ENCODE measurements at places on chromosomes 4 and X.

GRCh38 chr4:1664141-1664540, 20.0 kb downstream of the FAM53A start:
- no peak for DNase-seq

DNA sequence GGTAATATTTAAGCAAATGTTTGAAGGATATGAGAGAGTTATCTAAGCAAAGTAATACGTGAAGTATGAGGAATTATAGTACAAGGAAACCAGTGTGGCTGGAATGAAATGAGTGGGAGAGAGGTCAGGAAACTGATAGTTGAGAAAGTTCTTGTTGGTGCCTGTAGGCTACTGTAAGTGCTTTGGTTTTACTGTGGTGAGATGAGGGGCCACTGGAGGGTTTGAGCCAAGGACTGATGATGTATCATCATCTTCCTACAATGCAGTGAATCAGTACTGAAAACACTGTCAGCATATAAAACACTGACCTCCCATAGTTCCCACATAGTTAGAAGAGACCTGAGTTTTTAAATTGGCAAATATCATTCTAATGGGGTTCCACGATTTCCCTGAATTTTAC, 367.5 kb upstream of the CTSO start:
- no peak for DNase-seq

DNA sequence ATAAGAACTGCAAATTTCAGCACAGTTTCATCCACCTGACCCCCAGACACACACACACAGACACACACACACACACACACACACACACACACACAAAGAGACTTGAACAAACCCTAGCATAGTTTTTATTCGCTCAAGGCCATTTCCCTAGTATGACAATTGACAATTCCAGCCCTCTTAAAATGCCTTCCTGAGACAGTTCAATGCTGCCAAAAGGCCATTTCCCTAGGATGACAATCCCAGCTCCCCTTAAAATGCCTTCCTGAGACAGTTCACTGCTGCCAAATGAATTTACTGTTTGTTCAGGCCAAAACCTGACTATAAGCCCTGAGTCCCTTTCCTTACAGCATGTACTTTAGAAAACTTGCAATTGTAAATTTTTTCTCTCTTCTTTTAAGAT, 259.5 kb upstream of the SLC7A11 start:
- no peak for DNase-seq

DNA sequence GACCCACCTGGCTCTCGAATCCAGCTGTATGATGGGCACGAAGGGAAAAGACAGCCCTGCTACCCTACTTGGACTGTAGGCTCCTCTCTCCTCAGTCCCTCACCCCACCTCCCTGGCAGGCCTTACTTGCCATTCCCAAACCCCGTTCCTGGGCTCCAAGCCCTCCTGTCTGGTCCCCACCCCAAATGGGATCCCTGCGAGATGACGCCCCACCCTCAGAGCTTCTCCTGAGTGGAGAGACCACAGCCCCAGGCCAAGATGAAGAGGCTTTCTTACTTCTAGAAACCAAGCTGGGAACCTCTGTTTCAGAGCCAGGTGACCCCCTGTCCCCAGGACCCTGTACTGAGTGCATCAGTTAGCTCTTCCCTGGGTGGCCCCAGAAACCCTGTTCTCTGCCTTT, 4.5 kb downstream of the NALF2 start:
- DNase-seq: no peak

DNA sequence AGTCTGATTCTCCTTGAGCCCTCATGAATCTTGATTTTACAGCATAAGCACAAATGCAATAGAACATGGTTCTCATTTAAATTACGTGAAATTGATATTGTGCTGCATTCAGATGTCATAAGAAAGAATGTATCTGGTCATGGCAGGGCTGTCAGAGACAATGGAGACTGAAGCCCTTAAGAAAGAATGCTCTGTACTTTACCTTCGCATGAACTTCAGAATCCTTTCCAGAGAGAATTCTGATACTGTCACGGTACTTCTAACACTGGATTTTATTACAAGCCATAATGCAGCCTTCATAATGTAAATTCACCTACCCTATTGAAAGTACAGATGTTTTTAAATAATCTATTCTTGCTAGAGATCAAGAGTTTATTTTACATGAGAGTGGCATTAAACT, 677.9 kb upstream of the ADGRL3 start:
- DNase-seq: no peak

DNA sequence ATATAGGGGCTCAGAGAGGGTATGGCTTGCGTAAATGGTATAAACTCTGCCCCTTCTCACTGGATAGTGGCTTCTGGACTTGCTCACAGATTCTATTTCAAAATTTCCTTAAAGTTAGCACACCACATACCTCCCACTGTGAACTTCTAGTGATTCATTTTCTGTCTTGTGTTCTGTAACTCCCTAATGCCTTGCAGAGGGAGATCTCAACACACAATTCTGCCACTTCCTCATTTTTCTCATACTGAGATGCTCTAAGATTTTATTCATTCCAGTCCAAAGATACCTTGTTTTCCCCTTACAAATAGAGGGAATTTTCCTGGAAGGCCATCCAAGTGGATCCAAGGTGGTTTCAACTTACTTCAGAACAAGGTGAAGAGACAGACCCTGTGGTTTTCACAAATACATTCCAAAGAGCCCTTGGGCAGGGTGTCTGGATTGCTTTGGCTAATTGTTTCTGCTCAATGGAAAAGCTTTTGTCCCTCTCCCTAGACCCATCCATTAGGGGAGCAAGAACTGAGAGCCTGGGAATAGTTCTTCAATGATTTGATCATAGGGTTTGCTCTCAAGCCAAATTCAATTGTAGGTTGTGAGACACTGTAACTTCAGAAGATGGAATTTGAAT, 52.1 kb upstream of the CAPN6 start:
- DNase-seq: no peak

DNA sequence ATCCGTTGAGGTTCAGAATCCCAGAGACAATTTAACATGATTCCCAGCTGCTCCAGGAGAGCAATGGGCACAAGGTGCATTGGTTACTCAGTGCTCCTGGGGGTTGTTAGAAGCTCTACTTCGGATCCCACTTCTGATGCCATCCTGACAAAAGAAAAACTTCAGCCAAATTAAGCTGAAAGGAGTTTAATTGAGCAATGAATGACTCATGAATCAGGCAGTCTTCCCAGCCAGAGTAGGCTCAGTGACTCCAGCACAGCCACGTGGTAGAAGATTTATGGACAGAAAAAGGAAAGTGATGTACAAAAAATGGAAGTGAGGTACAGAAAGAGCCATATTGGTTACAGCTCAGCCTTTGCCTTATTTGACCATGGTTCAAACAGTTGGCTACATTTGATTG, 95.7 kb downstream of the PWWP3B start:
- no peak for DNase-seq

- DNase-seq: no peak
Measured at GRCh38 chrX:18946157-18946556, 37.8 kb downstream of the PHKA2 start.

DNA sequence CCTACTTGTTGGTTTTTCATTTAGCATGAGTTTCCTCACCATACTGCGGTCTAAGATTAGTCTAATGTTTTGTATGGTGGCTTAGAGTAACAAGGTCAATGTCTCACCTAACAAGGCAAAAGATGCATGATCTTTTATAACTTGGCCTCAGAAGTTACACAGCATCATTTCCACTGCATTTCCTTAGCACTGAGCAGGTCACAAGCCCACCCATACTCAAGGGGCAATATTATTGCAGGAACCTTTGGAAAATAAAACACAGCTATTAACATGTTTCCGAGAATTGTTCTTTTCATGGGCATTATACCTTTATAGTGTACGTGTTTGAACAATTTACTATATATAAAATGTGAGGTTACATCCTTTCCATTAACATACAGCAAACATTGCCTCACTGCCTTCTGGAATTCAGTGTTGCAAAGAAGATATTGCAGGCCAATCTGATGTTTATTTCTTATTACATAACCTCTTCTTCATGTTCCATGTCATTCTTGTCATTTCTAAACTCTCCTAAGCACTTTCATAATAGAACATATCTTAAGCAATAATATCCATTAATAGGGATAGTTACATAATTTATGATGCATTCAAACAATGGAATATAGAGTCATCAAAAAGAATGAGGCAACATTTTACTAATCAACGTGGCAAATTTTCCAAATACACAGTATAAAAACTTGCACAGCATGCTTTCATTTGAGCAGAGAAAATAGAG, 153.8 kb downstream of the AREG start:
- no peak for DNase-seq

DNA sequence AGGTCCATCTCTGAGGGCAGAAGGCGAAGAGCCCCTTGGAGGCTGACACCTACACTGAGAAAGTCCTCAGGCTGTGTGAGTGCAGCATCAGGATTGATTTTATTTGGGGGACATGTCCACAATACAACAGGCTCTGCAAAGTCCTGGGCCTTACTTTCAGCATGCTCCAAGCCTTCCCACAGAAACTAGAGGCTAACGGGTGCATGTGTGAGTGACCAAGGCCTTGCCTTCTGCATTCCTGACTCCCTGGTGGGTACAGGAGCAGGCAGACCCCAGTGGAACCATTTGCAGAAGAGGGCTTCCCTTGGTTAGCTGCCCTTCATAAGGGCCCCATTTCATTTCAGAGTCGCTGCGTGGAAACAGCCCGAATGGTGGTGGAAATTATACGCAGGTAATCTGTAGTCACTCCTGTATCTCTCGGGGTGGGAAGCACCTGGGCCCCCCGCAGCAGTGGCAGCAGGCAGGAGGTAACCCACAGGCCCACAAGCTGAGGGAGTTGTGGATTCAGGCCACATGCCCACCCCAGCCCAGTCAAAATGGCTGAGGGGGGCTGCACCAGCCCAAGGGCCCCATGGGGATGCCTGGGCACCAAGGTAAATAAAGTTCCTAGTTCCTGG, 37.7 kb downstream of the NSG1 start:
- DNase-seq: no peak

DNA sequence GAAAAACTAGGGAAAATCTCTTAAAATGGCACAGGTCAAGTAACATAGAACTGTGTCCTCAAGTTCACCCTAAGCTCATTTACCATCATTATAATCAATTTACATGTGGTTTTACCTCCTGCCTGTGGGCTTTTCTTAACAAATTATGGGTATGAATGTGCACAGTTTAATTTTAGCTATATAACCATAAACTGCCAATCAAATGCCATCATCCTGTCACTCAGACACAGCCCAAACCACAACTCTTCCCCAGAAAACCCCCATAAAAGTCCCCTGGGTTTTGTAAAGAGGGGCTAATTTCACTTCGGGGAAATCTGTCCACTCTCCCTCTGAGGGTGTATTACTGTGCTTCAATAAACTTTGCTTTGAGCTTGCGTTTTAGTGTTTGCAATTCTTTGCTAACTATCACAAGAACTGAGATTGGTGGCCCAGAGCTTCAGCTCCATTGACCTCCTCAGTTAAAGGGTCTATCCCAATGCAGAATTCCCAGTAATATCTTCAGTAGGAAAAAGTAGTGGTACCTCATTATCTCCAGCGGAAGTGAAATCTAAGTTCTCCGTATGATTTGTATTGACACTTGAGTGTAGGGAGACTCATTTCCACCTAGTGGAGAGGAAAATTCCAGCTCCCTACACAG, 394.6 kb downstream of the SPOCK3 start:
- DNase-seq: no peak

DNA sequence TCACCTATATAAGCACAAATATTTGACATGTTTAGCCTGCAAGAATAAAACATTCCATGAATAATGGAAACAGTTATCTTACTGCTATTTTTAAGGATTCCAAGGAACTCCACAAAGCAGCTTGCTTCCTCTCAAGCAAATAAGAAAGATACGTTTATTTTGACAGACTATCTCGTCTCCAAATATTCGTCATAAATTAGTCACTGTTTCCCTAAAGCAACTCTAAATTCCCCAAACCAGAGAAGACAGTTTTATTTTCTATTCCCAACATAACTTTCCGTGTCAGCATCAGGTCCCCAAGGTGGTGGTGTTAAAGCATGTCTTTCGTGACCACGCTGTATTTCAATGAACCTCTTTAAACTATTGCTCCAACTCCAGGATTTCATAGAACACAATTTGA, 24.3 kb upstream of the DKK2 start:
- DNase-seq: no peak

- DNase-seq: no peak
Measured at GRCh38 chrX:97168646-97169045, 284.9 kb downstream of the RPA4 start.

- DNase-seq: no peak
Measured at GRCh38 chr4:92359491-92359890, 55.7 kb downstream of the GRID2 start.

DNA sequence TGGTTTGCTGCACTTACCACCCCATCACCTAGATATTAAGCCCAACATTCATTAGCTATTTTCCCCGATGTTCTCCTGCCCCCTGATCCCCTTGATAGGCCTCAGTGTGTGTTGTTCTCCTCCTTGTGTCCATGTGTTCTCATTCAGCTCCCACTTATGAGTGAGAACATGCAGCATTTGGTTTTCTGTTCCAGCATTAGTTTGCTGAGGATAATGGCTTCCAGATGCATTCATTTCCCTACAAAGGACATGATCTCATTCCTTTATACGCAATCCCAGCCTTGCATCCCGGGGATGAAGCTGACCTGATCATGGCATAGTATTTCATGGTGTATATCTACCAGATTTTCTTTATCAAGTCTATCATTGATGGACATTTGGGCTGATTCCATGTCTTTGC, 99.0 kb upstream of the DCAF12L2 start:
- no peak for DNase-seq

DNA sequence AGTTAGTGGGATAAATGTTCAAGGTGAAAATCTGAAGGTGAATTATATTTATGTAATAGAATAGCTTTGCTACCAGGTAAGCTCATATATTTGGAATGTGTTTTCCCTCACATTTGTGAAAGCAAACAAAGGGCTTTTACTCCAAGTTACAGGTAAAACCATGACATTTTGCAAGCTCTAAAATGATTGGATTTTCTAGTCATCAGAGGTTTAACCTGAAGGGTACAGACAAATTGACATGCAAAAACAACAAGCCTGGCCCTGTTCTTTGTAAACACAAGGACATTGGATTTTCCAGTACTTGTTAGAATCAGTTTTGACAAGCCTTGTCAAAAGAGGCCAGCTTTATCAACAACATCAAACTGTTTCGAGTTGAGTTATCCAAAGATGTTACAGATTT, 51.7 kb downstream of the ZFX start:
- DNase-seq: no peak

- no peak for DNase-seq
Measured at GRCh38 chrX:129540722-129541184, 694 bp downstream of the OCRL start.

GRCh38 chr4:151911970-151912369, 151.2 kb upstream of the GATB start:
- DNase-seq: no peak
